ENCODE measurements at places on chromosomes 3 and 15.
A peak's percentile ranks its signal among the peaks of the same experiment; 100 is the strongest.

- peaks cover 22% of the 10 kb centered on the region for H3K4me1 ChIP-seq
- no peaks in the 10 kb centered on the region for H3K27me3 ChIP-seq
- H3K27ac ChIP-seq: no peak overlapping the region
- H3K4me3 ChIP-seq: no peak overlapping the region
- H3K36me3 ChIP-seq: peaks cover 34% of the 10 kb centered on the region
Observed at GRCh38 chr3:97960551-97960950, 11.7 kb downstream of the RIOX2 start.

GRCh38 chr15:39685999-39686613 lies 96.5 kb downstream of the FSIP1 start:
- no peak overlapping the region for H3K27ac ChIP-seq
- no peaks in the 10 kb centered on the region for H3K27me3 ChIP-seq
- peak; percentile 54 for DNase-seq
- H3K4me3 ChIP-seq: no peak overlapping the region
- no peaks in the 10 kb centered on the region for H3K36me3 ChIP-seq

DNA sequence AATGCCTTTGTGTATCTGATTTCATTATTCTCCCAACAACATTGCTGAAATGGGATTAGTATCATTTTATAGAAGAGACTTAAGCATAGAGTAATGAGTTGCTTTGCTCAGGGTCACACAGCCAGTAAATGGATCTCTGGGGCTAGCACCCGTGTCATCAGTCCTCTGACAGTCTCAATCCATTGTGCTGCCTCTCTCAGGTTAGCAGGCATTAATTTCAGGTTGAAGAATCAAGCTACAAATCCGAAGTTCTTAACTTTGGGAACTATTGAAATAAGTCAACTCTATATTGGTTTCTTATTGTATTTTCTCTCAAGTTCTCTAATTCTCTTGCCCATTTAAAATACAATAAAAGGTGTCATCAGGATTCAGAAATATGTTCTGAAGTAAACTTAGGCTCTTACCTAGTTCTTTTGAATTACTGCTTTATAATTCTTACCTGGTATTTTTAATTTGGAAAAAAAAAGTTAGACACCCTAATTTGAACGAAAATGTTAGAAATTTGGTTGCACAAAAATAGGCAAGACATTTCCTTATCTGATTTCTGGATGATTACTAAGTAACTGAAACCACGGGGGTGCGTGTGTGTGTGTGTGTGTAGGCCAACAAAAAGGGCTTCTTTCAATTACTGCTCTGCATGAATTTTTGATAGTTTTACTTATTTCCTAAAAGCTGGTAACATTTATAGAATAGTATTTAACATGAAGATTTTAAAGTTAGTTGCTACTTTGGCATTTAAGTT lies 189.8 kb downstream of the MBNL1 start:
- peak overlapping the region; percentile 68 for H3K27ac ChIP-seq
- peak overlapping the region; percentile 15 for H3K4me3 ChIP-seq
- peaks cover 27% of the 10 kb centered on the region for H3K4me1 ChIP-seq
- no peaks in the 10 kb centered on the region for H3K27me3 ChIP-seq
- DNase-seq: peak; percentile 38
- H3K36me3 ChIP-seq: peaks cover 31% of the 10 kb centered on the region

- H3K4me3 ChIP-seq: no peak overlapping the region
- H3K4me1 ChIP-seq: peaks cover 72% of the 10 kb centered on the region
- no peaks in the 10 kb centered on the region for H3K27me3 ChIP-seq
- H3K36me3 ChIP-seq: peaks cover 9% of the 10 kb centered on the region
Observed at GRCh38 chr15:68790242-68790575, 30.5 kb downstream of the ANP32A start.

- no peaks in the 10 kb centered on the region for H3K4me1 ChIP-seq
- no peak overlapping the region for H3K27ac ChIP-seq
- no peak overlapping the region for H3K4me3 ChIP-seq
- H3K27me3 ChIP-seq: peaks cover 3% of the 10 kb centered on the region
- DNase-seq: no peak
Observed at GRCh38 chr15:36914960-36915808, 185.2 kb downstream of the MEIS2 start.

- peaks cover 21% of the 10 kb centered on the region for H3K36me3 ChIP-seq
- H3K4me1 ChIP-seq: peaks cover 32% of the 10 kb centered on the region
- no peak overlapping the region for H3K27ac ChIP-seq
- H3K27me3 ChIP-seq: no peaks in the 10 kb centered on the region
Observed at GRCh38 chr15:50280271-50280670, 14.7 kb upstream of the HDC start.

- no peak for DNase-seq
- H3K36me3 ChIP-seq: no peaks in the 10 kb centered on the region
- H3K27me3 ChIP-seq: peaks cover 7% of the 10 kb centered on the region
- no peak overlapping the region for H3K4me3 ChIP-seq
Observed at GRCh38 chr15:43229977-43230376, 9.2 kb upstream of the EPB42 start.

DNA sequence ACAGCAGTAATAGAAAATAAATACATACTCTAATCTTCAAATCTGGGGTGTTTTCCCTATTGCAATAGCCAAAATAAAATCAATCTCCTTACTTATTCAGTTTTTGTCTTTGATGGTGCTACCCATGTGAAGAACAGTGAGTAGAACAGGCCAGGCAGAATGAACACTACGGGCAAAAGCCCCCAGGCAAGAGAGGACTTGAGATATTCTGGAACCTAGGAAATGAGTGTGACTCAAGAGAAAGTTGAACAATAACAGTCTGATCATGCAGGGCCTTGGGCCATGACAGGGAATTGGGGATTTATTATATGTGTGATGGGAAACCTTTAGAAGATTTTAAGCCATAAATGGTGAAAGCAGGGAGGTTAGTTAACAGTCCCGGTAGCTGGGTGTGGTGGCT lies 14.0 kb upstream of the DUT start:
- no peaks in the 10 kb centered on the region for H3K36me3 ChIP-seq
- no peaks in the 10 kb centered on the region for H3K4me1 ChIP-seq
- no peak for DNase-seq
- no peak overlapping the region for H3K4me3 ChIP-seq
- no peaks in the 10 kb centered on the region for H3K27me3 ChIP-seq

- no peak for DNase-seq
- peaks cover 1% of the 10 kb centered on the region for H3K36me3 ChIP-seq
- H3K27ac ChIP-seq: no peak overlapping the region
- H3K27me3 ChIP-seq: peaks cover 37% of the 10 kb centered on the region
Observed at GRCh38 chr3:180678231-180678630, 1.1 kb downstream of the CCDC39 start.

- no peaks in the 10 kb centered on the region for H3K27me3 ChIP-seq
- no peak for DNase-seq
- no peak overlapping the region for H3K27ac ChIP-seq
- H3K36me3 ChIP-seq: no peaks in the 10 kb centered on the region
Observed at GRCh38 chr3:193980326-193980725, 155.6 kb upstream of the HES1 start.

DNA sequence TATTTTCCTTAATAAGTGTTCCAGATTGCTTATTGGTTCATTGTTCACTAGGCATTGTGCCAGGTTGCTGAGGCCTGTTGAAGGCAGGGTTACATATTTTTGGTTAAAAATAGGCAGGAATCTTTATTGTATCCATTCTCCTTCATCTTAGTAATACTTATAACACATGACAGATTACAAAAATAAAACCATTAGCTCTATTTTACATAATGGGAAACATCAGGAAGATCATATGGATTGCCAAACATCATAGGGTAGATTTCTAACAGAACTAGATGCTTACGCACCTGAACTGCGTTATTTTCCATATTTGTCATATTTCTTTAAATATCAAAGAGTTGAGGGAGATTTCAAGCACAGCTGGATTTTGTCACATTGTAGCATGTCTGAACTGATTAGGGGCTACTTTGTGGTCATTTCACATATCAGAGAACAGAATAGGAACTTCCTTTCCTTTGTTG lies 462.9 kb upstream of the SGO1 start:
- H3K27ac ChIP-seq: no peak overlapping the region
- no peaks in the 10 kb centered on the region for H3K27me3 ChIP-seq
- no peak overlapping the region for H3K4me3 ChIP-seq
- no peak for DNase-seq

DNA sequence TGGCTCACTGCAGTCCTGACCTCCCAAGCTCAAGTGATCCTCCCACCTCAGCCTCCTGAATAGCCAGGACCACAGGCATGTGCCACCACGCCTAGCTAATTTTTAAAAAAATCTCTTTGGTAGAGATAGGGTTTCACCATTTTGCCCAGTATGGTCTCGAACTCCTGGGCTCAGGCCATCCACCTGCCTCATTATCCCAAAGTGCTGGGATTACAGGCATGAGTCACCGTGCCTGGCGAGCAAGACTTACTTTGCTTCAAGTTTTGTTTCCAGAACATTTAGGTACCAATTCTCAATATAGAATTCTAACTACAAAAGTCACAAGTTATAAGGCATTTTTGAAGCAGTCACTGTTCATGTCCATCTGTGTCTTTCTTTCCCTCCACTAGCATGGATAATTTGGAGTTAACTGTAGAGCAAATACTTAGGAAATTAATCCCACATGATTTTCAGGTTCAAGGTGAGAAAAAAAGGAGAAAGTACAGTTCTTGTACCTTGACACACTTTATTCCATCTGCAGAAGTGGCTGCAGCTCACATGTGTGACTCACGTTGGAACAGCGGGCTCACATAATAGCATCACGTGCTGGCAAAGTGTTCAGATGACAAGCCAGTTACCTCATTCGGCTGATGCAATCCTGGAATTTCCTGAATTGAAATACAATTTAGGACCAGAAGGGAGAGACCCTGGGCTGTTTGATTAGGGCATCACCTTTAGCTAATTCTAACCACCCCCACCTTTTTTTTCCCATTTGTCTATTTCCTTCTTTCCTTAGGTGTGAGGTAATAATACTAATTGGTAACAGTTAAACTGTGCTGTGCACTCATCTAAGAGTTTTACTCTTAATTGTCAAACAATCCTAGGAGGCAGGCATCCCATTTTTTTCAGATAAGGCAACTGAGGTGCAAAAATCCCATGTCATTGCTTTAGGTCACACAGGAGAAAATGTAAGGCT lies 46.9 kb upstream of the NEDD4 start:
- H3K27me3 ChIP-seq: no peaks in the 10 kb centered on the region
- peaks cover 64% of the 10 kb centered on the region for H3K4me1 ChIP-seq
- peak overlapping the region; percentile 79 for H3K27ac ChIP-seq
- DNase-seq: peak; percentile 73
- H3K4me3 ChIP-seq: no peak overlapping the region
- H3K36me3 ChIP-seq: peaks cover 15% of the 10 kb centered on the region

DNA sequence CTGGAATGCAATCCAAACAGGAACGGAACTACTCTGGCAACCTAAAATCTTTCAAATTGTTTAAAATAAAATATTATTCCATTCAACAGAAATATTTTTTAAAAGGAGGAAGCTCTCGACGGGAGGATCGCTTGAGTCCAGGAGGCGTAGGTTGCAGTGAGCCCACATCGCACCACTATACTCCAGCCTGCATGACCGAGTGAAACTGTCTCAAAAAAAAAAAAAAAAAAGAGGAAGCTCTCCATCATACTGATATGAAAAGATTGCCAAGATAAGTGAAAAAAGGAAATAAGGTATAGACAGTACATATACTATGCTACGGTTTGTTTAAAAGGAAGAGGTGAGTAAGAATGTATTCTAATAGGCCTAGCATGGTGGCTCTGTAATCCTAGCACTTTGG lies 3.6 kb downstream of the RAD18 start:
- H3K27ac ChIP-seq: no peak overlapping the region
- no peak overlapping the region for H3K4me3 ChIP-seq
- peaks cover 40% of the 10 kb centered on the region for H3K4me1 ChIP-seq
- peaks cover 40% of the 10 kb centered on the region for H3K36me3 ChIP-seq
- DNase-seq: no peak

- no peak for DNase-seq
- no peak overlapping the region for H3K4me3 ChIP-seq
- H3K27ac ChIP-seq: no peak overlapping the region
- H3K36me3 ChIP-seq: no peaks in the 10 kb centered on the region
- H3K27me3 ChIP-seq: peaks cover 37% of the 10 kb centered on the region
- no peaks in the 10 kb centered on the region for H3K4me1 ChIP-seq
Observed at GRCh38 chr15:101497017-101497416, 7.5 kb upstream of the PCSK6 start.

DNA sequence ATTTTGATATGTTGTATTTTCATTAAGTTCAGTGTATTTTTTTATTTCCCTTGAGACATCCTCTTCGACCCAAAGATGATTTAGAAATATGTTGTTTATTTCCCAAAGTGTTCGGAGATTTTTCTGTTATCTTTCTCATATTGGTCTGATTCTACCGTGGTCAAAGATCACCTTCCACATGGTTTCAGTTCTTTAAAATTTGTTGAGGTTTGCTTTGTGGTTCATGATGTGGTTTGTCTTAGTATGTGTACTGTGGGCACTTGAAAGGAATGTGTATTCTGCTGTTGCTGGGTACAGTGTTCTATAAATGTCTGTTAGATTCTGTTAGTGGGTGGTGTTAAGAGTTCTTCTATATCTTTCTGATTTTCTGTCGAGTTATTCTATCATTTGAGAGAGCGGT lies 103.4 kb upstream of the FHIT start:
- H3K36me3 ChIP-seq: no peaks in the 10 kb centered on the region
- H3K4me1 ChIP-seq: no peaks in the 10 kb centered on the region
- no peak overlapping the region for H3K4me3 ChIP-seq

DNA sequence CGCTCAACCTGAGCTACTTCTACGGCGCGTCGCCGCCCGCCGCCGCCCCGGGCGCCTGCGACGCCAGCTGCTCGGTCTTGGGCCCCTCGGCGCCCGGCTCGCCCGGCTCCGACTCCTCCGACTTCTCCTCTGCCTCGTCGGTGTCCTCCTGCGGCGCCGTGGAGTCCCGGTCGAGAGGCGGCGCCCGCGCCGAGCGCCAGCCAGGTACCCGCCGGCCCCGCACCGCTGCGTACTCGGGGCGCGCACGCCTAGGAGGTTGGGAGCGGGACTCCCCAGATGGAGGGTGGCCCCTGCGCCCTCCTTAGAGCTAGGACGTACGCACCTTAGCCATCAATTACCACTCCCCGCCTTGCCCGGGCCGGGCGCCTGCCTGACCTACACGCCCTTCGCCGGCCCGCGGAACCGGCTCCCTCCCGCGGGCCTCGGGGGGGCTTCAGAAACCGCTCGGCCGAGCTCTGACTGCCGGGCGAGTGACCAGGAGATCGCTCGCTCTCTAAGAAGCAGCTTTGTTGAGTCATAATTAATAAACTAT lies 466 bp downstream of the NFKBIZ start:
- H3K4me1 ChIP-seq: peaks cover 43% of the 10 kb centered on the region
- H3K36me3 ChIP-seq: peaks cover 48% of the 10 kb centered on the region
- H3K4me3 ChIP-seq: peak overlapping the region; percentile 98
- peak; percentile 67 for DNase-seq
- H3K27me3 ChIP-seq: no peaks in the 10 kb centered on the region

- H3K4me3 ChIP-seq: no peak overlapping the region
- DNase-seq: no peak
- H3K27me3 ChIP-seq: no peaks in the 10 kb centered on the region
- H3K4me1 ChIP-seq: no peaks in the 10 kb centered on the region
- no peak overlapping the region for H3K27ac ChIP-seq
Observed at GRCh38 chr3:45249391-45249790, 23.3 kb upstream of the TMEM158 start.
